ENCODE measurements at places on chromosomes 16 and 17.

- peak; percentile 57 for DNase-seq
Observed at GRCh38 chr16:70430667-70431536, 8.0 kb downstream of the ST3GAL2 start.

DNA sequence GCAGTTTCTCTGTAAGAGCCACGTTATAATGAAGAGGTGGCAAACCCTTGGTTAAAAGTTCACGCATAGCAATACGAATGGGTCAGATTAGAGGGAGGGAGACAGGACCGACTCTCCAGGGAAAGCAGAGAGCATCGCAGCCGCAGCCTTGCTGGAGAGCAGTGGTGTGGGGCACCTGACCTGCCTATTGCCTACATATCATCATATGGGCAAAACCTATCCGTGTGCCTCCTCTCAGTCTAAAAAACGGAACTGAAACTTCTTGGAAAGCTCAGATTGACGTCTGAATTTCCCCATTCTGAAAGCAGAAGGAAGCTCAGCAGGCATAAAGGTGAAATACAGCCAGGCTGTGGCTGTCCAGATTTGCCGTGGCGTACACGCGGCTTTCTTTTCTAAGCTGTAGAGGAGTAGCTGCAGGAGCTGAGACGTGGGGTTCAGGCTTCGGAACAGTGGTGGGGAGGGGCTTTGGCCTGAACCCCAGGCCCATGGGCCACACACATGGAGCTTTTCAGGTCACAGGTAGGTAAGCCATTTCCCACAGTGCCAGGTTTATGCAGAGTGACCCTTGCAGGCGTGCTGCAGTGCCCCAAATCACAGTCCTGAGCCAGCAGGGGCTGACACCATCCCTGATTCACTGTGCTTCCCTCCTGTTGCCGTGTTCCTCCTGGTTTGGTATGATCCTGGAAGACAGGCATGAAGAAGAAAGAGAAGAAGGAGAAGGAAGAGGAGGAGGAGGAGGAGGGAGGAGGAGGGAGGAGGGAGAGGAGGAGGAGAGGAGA lies 41.6 kb upstream of the TNRC6C start:
- peak; percentile 45 for DNase-seq

DNA sequence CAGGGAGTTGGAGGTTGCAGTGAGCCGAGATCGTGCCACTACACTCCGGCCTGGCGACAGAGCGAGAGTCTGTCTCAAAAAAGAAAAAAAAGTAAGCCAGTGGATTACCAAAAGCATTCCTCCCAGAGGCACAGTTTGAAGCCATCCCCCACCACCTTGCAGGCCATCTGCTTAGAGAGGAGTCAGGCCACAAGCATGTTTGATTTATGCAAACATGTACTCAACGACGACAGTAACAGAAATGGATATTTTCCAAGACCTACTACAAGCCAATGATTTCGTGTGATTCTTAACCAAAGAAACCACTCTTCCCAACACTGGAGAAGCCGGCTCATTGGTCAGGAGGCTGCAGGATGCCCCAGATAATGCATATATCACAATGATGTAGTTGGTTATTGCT lies 34.8 kb downstream of the MYH13 start:
- DNase-seq, result no peak

- no peak for DNase-seq
Observed at GRCh38 chr17:55086635-55087058, 118.1 kb downstream of the STXBP4 start.

DNA sequence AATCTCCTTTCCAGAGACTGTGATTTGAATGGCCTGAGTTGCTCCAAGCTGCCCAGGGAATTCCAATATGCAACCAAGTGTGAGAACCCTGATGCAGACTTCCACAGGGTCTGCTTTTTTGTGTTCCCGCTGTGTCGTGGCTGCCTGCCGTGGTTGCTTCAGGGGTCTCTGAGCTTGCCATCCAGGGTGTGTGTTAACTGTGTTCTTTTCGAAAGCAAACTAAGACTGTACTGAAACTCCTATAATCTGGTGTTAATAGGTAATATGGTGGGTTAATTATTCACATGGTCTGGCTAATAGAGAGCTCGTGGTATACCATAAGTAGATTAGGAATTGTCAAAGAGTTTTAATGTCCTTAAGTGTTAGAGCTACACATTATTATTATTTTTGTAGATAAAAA lies 20.7 kb downstream of the UBN1 start:
- DNase-seq, result no peak

- DNase-seq, result no peak
Observed at GRCh38 chr16:23407436-23408127, 45.4 kb downstream of the COG7 start.

DNA sequence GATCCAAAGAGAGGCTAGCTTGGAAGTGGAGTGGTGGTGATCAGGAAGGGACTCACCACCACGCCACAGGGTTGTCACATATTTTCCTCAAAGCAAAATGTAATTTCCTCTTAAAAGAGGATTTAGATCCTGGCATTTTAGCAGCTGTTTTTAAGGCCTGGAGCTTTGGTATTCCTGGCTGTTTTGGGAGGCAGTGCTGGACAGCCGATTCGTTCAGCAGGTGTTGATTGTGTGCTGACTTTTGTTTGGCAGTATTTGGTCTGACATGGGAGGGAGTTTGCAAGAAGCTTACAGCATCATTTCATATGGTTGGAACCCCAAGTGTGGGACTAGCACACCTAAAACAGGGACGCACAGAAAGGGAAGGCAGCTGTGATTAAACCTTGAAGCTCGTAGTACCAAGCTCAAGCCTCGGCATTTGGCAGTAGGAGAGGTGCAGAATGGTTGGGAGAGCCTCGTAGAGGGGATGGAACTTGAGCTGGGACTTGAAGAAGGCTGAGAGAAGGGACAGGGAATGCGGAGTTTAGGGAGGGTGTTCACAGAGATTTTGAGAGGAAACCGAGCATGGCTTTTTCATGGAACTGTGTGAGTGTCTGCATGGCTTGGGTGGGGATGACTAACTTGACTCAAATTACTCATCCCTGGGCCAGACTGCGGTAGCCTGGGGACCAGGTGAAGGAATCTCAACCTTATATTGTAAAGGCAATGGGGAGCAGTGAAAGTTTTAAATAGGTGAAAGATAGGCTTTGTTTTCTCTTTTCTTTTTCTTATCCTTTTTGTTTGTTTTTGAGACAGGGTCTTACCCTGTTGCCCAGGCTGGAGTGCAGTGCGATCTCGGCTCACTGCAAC lies 52.3 kb downstream of the RPTOR start:
- DNase-seq, result no peak

DNA sequence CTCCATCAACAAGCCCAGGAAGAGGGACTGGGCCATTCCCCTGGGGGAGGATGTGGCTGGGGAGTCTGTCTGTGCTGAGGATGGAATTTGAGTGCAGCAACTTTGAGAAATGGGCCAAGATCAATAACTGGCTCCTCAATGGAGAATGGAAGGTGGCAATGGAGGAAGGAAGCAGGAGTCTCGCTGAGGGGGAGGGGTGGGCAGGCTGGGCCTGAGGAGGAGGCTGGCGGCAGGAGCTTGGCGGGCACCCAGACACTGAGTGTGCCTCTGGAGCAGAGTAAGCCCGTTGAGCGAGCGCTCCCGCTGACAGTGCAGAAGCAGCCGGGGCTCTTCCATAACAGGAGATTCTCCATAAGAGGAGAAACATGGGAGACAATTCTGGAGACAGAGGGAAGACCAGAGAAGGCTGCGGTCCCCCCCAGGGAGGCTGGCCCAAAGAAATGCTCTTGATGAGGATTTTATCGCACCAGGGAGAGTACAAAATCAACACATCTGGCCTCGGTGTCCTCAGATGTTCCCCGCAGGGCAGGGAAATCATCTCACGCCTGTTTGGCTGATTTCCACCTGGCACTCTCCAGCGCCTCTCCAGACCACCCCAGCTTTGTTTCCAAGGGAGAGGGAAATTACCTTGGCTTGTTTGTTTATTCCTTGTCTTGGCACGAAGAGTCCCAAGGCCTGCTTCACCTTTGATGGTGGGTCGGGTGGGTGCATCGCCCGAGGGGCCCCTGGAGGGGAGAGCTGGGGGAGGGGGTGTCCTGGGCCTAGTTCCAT lies 2.8 kb upstream of the MMP15 start:
- DNase-seq, result no peak

- DNase-seq, result no peak
Observed at GRCh38 chr17:72710834-72711233, 381.7 kb downstream of the SLC39A11 start.

- DNase-seq, result no peak
Observed at GRCh38 chr17:34226011-34226743, 28.9 kb upstream of the CCL2 start.

DNA sequence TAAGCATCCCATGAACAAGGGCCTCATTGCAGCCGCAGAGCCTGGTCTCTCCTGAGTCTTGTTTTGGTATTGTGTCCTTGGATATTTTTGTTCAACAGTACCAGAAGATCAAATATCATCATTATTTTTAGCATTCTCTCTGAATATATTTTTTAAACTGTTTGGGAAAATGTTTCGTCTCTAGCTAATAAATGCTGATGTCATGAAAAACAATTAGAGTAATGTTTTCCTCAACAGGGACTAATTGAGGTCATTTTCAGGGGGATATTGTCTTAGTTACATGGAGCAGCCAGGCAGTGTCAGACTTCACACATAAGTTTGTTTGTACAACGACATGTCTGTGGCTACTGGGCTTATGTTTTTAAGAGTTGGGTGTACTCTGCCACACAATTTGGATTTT lies 805.3 kb upstream of the SOX9 start:
- no peak for DNase-seq

DNA sequence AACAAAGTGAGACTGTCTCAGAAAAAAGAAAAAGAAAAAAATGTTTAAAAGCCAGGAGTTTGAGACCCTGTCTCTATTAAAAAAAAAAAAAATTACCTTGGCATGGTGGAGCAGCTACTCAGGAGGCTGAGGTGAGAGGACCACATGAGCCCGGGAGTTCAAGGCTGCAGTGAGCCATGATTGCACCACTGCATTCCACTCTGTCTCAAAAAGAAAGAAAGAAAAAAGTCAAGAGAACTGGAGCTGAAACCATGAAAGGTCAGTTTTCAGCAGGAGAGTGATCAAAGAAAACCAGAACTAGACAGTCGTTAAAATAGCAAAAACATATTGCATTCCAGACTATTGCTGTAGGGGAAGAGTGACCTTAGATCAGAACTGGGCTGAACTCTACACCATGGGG lies 8.8 kb downstream of the QPRT start:
- no peak for DNase-seq

GRCh38 chr16:3824121-3824795 lies 56.3 kb downstream of the CREBBP start:
- no peak for DNase-seq

- DNase-seq, result no peak
Observed at GRCh38 chr17:75634754-75635609, 1.7 kb downstream of the SMIM5 start.

DNA sequence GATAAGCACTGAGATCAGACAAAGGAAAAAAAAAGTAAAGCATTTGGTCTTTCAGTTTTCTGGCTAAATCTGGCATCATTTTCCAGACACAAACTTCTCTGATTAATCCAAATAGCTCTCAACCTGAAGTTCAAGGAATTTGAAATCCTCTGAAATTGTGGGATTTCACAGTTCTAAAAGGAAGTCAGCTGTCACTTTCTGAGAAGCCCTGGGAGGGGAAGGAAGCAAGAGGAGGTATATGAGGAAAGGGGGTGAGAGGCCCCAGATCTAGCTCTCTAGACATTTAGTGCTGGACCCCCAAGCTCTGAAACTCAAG lies 17.5 kb upstream of the HOXB9 start:
- no peak for DNase-seq

DNA sequence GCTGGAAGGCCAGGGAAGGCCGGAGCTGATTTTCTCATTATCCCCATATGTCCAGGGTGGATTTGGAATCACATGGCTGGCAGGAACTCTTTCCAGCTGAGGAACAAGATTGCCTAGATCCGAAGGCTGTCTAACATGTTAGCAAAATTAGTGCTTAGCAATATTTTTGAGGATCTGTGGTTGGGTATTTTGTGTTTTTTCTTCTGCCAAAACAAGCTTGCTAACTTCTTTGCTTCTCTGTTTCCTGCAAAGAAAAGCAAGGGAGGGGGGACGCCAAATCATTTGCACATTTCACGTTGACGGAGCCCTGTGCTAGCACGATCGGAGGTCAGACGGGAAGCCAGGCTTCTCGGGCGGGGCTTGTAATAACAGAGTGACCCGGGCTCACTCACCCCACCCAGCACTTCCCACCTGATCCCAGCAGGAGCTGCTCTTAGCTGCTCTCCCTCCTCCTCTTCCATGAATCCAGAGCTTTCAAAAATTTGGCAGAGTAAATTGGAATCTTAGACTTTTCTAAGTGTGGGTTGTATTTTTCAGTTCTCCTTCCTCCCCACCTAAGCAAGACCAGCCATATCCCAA lies 33.3 kb upstream of the FOXF1 start:
- DNase-seq, result no peak

DNA sequence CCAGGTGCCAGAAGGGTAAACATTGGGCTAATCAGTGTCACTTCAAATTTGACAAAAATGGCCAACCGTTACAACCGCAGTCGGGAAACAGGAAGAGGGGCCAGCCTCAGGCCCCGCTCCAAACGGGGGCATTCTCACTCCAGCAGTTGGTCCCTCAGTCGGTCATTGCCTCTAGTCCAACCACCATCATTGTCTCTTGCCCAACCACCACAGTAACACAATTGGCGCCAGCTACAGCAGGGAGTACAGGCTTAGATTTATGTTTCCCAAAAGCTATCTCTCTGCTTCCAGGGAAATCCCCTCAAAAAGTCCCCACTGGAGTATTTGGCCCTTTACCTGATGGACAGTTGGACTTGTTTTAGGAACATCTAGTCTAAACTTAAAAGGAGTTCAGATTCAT lies 20.3 kb downstream of the ALOX15B start:
- no peak for DNase-seq

GRCh38 chr16:76059186-76059585 lies 218.0 kb upstream of the CNTNAP4 start:
- no peak for DNase-seq

DNA sequence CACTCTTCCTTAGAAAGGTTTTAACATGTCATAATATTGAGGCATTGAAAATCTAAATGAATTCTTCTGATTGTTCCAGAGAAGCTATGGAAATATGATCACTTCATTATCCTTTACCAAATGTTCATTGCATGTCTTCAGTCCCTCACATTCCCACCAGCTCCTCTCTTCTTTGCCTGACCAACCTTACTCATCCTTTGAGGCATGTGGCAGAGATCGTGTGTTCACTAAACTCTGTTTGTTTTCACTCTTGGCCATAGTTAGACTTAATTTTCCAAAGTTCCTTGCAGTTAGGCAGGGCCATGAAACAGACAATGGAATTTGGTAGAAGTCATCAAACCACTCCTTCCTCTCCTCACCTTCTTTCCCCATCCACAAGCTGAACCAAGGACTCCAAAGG lies 266.5 kb upstream of the HSBP1 start:
- no peak for DNase-seq

- peak; percentile 38 for DNase-seq
Observed at GRCh38 chr16:69105501-69106361, at the start of gene HAS3. HAS3 (plus strand) TSS chr16:69105653; CDS start chr16:69109396, 3,743 bp downstream.

Data from activated B cell treated with CpG ODN at 0.5 μM for 24 hours (primary cell).